Caco-2 (cell line): ENCODE measurements at places on chromosomes 13 and 19.

DNA sequence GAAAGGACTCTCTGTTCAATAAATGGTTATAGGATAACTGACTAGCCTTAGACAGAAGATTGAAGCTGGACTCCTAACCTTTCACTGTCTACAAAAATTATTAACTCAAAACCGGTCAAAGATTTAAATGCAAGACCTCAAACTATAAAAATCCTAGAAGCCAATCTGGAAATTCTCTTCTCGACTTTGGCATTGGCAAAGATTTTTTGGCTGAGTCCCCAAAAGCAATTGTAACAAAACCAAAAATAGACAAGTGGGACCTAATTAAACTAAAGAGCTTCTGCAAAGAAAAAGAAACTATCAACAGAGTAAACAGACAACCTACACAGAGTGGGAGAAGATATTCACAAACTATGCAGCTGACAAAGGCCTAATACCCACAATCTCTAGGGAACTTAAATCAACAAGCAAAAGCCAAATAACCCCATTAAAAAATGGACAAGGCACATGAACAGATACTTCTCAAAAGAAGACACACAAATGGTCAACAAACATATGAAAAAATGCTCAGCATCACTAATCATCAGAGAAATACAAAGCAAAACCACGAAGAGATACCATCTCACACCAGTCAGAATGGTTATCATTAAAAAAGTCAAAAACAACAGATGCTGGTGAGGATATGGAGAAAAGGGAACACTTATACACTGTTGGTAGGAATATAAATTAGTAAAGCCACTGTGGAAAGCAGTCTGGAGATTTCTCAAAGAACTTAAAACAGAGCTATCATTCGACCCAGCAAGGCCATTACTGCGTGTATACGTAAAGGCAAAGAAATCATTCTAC is 266.3 kb downstream of the DNAJC15 start:
- no peak for DNase-seq

GRCh38 chr13:112759053-112759452 is 69.2 kb downstream of the ATP11A start:
- no peak for DNase-seq

GRCh38 chr13:23899555-23899954 is 2.3 kb upstream of the C1QTNF9B start:
- peak; percentile 60 for DNase-seq

GRCh38 chr19:49337267-49338022 is 2.2 kb downstream of the CD37 start:
- no peak for DNase-seq

GRCh38 chr13:107518780-107519179 is 696.6 kb downstream of the LIG4 start:
- no peak for DNase-seq

GRCh38 chr19:5974721-5975387 is 3.1 kb downstream of the RANBP3 start:
- peak; percentile 25 for DNase-seq
